ENCODE measurements at places on chromosomes 5 and 9. TPM values are rescaled to one million over a fixed set of nuclear protein-coding genes. Genes with fewer than 3 reads are reported as not detected.

GRCh38 chr9:128081056-128081455 lies 13.0 kb downstream of the SLC25A25 start:
- peak; percentile 53 for DNase-seq

DNA sequence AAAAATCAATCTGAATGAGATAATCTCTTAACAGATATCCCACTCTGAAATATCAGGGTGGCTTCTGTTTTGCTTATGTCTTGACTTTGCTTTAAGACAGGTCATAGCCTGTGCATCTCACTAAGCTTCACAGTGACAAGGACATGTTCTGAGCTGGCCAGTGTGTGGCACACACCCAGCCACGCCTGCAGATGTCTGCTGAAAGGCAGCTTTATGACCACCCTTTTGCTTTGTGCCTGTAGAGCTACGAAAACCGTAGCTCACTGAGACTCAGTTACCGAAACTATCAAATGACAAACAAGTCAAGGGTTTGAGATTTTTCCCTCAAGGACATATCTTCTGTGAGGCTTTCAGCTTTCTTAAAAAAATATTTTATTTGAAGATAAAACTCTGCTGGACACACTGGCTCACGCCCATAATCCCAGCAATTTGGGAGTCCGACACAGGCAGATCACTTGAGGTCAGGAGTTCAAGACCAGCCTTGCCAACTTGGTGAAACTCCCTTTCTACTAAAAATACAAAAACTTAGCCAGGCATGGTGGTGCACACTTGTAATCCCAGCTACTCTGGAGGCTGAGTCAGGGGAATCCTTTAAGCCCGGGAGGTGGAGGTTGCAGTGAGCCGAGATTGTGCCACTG lies 233.2 kb downstream of the SPATA31A1 start:
- DNase-seq, result peak; percentile 23

GRCh38 chr5:56112526-56113121 lies 117.9 kb upstream of the IL6ST start:
- no peak for DNase-seq

DNA sequence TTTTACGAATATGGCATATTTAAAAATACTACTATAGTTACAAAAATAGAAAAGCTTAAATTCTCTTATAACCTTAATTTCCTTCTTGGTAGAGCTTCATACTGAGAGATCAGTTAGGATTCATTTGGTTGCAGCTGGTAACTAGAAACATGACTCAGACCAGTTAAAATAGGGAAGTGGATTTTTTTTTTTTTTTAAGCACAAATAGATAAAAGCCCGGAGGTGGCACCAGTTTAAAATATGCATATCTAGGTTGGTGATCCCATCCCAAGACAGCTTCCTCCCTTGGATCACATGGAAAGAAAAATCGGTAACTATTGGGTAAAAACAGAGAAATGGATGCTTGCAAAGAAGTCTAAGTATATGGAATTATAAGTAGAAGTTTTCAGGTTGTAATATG lies 1634.3 kb downstream of the MAT2B start:
- DNase-seq, result no peak

- no peak for DNase-seq
These were observed 76.6 kb upstream of the FAM169A start for GRCh38 chr5:74942622-74943286.

GRCh38 chr9:113456235-113456634 lies 7.3 kb upstream of the RGS3 start:
- DNase-seq, result no peak

- DNase-seq, result no peak
These were observed 252.7 kb upstream of the IL12B start for GRCh38 chr5:159582756-159583541.

DNA sequence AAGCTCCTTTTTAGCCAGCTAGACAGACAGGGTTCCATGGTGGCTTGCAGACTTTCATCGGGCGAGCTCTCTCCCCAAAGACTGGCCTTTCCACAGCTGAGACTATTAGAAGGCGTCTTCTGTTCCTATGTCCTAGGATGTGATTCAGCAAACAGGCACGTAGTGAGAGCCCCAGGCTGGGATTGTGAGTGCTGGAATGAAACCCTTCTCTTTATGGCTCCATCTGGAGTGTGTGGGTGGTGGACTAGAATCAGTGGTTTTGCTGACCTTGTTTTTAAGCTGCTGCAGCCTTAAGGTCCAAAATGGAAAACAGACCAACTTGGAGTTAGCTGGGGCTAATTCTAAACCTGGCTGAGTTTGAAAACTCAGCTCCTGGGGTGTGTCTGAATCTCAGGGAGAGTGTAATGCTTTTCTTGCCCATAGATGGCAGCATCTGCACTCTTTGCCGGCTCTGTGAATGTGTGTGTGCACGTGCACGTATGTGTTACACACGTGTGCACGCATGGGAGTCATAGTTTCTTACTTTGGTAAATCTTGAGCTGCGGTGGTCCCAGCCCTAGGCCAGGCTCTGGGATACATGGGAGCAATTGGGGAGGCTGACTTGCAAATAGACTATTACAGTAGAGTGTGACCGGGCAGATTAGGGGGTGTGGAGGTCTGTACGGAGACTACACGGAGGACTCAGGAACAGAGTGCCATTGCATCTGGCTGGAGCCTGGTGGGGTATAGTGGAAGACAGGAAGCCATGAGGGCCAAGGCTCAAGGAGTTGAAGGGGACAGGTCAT lies 10.7 kb downstream of the GSN start:
- DNase-seq, result peak; percentile 75

The MEIKIN gene
- total RNA-seq, result not detected

The AQP3 gene
- 2.6 TPM for total RNA-seq

The DOLPP1 gene
- 41.3 TPM for total RNA-seq

The RANBP17 gene
- 11.6 TPM for total RNA-seq
